Pancreas (tissue), 10 donors: ENCODE measurements at places on chromosomes 3 and 15. TPM values are rescaled to one million over a fixed set of nuclear protein-coding genes. Genes with fewer than 3 reads are reported as not detected.

SPTBN5 gene
- 0.59 TPM for total RNA-seq

GRCh38 chr3:171526869-171527268 is 66.7 kb upstream of the TNIK start:
- DNase-seq: no peak
- H3K4me1 ChIP-seq: no peaks in the 10 kb centered on the region
- no peaks in the 10 kb centered on the region for H3K27me3 ChIP-seq
- H3K4me3 ChIP-seq: no peak overlapping the region
- H3K27ac ChIP-seq: no peak overlapping the region

DNA sequence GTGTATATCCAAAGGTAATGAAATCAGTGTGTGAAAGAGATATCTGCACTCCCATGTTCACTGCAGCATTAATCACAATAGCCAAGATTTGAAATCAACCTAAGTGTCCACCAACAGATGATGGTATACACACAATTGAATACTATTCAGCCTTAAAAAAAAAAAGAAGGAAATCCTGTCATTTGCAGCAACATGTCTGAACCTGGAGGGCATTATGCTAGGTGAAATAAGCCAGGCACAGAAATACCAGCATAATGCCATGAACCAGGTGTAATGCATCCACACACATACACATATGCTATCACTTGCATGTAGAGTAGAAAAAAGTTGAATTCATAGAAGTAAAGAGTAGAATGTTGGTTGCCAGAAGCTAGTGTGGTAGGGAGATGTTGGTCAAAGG is 18.4 kb upstream of the NR1I2 start:
- H3K4me3 ChIP-seq: no peak overlapping the region
- H3K27me3 ChIP-seq: no peaks in the 10 kb centered on the region
- no peak for DNase-seq
- H3K27ac ChIP-seq: no peak overlapping the region

- no peak overlapping the region for H3K4me3 ChIP-seq
- no peak overlapping the region for H3K27ac ChIP-seq
- no peaks in the 10 kb centered on the region for H3K36me3 ChIP-seq
- H3K4me1 ChIP-seq: no peaks in the 10 kb centered on the region
Observed at GRCh38 chr3:132783152-132783551, 60.9 kb upstream of the NPHP3 start.

TP63 gene
- total RNA-seq: 0.47 TPM
